ENCODE measurements at places on chromosomes 5 and 9.

GRCh38 chr5:131210151-131210510 is 39.4 kb downstream of the LYRM7 start:
- no peak overlapping the region for H3K27ac ChIP-seq
- no peaks in the 10 kb centered on the region for H3K27me3 ChIP-seq

DNA sequence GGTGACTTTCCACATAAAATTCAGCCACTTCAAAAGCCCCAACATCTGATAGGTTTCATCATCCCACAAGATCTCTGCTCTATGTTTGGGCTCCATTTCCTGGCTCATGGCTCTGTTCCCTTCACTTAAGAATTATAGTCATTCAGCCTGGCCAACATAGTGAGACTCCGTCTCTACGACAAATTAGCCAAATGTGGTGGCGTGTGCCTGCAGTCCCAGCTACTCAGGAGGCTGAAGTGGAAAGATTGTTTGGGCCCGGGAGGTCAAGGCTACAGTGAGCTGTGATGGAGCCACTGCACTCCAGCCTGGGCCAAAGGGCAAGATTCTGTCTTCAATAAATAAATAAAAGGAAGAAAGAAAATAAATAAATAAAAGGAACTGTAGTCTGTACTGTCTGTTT is 57.9 kb upstream of the CTSV start:
- no peak overlapping the region for H3K27ac ChIP-seq
- DNase-seq: no peak
- no peak overlapping the region for H3K4me3 ChIP-seq
- H3K36me3 ChIP-seq: no peaks in the 10 kb centered on the region
- H3K27me3 ChIP-seq: no peaks in the 10 kb centered on the region

GRCh38 chr9:21890696-21891095 is 88.3 kb downstream of the MTAP start:
- H3K4me1 ChIP-seq: no peaks in the 10 kb centered on the region
- H3K4me3 ChIP-seq: no peak overlapping the region
- peaks cover 53% of the 10 kb centered on the region for H3K36me3 ChIP-seq
- no peak overlapping the region for H3K27ac ChIP-seq
- no peaks in the 10 kb centered on the region for H3K27me3 ChIP-seq

DNA sequence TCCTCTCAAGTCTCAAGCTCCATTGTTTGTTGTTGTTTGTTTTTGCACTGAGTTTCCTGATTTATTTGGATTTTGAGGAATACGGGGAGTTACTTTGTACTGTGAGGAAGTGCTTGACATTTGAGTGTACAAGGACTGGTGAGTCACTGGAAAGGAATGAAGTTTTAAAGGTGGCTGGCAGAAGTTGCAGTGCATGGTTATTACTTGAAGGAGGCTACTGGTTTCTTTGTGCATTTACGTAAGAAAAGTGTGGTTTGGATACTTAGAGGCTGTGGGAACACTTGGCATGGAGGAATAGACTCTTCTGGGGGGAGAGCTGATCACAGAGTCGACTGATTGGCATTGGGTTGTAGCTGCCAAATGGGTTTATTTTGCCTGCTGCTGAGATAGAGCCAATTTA is 919.0 kb downstream of the TAF11L14 start:
- DNase-seq: no peak
- no peak overlapping the region for H3K4me3 ChIP-seq
- H3K4me1 ChIP-seq: no peaks in the 10 kb centered on the region

- no peak for DNase-seq
- no peaks in the 10 kb centered on the region for H3K4me1 ChIP-seq
- no peak overlapping the region for H3K4me3 ChIP-seq
- no peak overlapping the region for H3K27ac ChIP-seq
- H3K36me3 ChIP-seq: no peaks in the 10 kb centered on the region
- H3K27me3 ChIP-seq: no peaks in the 10 kb centered on the region
These were observed 3.5 kb downstream of the PDE6A start for GRCh38 chr5:149940941-149941644.

All from neuronal stem cell (in vitro differentiated cells).